ENCODE measurements at places on chromosomes 1 and 21.

- no peak for DNase-seq
Measured at GRCh38 chr1:192812420-192813209, 3.8 kb downstream of the RGS2 start.

- no peak for DNase-seq
Measured at GRCh38 chr1:201528631-201529252, 10.2 kb upstream of the NAV1 start.

GRCh38 chr1:234315091-234315541, 58.1 kb upstream of the COA6 start:
- peak; percentile 32 for DNase-seq

- no peak for DNase-seq
Measured at GRCh38 chr1:105793536-105794146, 1262.8 kb upstream of the PRMT6 start.

DNA sequence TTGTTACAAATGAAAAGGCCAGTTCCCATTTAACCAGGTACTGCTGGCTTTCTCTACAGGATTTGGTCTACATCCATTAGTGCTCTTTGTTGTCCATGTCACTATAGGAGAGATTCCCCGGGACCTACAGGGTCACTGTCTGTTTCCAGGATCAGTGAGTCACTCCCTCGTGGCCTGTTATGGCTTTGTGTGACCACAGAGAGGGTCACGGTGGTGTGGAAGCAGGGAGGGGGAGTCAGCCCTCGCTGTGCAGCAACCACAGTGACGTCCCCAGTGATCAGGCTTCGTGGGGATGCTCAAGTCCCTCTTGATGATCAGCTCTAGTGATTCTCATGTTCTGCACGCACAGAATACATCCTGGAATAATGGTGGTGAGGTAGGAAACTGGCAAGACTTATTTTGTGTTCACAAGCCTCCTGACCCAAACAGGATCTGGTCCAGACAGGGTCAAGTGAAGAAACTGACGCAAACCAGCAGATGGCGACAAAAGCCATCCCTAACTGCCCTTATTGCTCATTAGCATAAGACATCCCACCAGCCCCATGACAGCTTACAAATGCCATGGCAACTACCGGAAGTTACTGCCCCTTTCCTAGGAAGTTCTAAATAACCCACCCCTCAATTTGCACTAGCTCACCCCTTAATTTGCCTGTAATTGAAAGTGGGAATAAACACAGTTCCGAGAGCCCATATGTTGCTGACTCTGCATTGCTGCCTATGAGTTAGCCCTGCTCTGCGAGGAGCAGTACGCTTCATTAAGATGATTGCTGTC, 98.5 kb downstream of the DISC1 start:
- DNase-seq, result peak; percentile 29

DNA sequence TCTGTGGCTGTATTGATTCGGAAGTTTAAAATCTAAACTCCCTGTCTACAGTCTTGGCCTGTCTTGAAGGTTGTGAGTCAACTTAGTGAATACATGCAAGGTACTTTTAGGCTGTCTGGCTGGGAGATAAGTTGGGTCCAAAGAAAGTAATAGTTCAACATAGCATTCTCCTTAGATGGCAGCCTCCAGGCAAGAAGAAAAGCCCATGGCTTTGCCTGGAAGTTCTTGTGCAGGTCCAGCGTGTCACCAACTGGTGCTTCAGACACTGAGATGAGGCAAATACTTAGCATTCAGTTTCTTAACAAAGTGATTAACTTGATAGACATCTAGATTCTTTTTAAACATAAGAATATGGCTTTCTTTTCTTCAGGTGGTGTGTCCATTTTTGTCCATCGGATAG, 328.2 kb downstream of the DISC1 start:
- no peak for DNase-seq

GRCh38 chr21:17264182-17264581, 248.7 kb upstream of the CXADR start:
- DNase-seq, result no peak

- no peak for DNase-seq
Measured at GRCh38 chr1:12572522-12572921, 45.5 kb downstream of the DHRS3 start.

DNA sequence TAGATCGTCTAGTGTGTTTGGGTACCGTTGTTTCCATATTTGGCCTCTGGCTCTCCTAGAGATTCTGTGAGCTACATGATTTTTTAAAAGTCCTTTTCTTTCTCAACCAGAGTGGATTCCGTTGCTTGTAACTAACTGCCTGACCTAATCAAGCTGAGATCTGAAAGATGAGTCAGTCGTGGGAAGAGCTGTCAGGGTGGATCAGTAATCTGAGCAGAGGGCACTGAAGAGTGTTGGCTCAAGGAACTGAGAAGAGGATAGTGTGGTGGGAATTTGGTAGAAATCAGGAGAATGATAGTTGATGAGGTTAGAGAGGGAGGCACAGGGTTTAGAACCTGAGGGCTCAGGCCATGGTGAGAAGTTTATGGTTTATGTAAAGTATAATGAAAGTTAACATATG, 52.2 kb downstream of the TRAF5 start:
- DNase-seq, result peak; percentile 44

DNA sequence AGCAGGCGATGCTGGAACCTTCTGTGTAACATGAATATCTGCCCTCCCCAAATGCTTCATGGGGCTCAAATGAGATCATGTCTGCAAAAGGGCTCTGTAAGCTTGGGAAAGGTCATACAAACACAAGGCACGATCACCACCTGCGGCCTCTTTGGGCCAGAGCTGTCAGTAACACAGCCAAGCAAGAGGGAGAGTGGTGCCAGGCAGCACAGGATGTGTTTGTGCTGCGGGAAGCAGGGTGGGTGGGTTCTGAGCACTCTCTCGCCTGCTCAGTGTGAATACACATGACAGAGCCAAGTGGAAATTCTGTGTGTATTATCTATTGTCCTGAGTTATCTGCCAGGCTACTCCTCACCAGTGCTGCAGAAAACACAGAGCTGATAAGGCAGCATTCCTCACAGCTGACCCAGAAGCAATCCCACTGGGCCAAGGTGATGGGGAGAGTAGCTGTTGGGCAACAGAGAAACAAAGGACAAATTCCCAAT, 101.2 kb downstream of the LAMC2 start:
- DNase-seq, result no peak

DNA sequence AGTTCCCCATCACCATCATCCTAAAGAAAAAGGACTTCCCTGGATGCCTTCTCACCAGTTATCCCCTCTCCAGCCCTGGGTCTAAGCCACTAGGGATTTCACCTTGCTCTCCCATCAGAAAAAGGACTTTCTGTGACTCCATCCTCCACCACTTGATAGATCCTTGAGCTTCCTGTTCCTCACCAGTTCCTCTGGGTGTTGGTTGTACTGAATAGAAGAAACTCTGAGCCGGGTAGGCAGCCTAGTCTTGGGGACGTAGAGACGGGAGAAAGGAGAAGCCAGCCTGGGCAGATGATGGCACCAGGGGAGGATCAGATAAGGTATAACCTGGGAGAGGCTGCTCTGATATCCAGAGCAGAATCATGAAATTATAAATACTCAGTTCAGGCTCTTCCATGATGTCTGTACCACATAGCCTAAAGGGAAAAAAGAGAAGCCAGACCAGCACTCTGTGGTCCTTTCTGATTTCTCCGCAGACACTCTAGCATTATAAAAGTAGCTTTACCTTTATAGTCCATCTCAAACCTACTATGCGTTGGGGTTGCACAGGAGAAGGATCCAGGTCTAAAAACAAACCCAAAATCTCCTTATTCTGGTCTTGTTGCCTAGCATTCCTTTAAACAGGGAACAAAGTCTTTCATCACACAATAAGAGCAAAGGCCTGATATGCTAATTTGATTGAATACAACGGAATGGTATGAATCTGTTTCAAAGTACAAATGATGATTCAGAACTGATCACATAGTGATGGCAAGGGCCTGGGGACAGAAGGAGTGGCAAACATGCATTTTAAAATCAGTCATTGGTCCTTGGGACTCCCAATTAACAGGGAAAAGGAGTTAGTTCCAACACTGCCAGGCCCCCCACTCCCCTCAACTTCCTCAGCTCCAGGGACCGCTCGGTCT, 1.2 kb upstream of the CD34 start:
- no peak for DNase-seq

- DNase-seq, result no peak
Measured at GRCh38 chr1:188551176-188551575, 1722.4 kb downstream of the PLA2G4A start.

DNA sequence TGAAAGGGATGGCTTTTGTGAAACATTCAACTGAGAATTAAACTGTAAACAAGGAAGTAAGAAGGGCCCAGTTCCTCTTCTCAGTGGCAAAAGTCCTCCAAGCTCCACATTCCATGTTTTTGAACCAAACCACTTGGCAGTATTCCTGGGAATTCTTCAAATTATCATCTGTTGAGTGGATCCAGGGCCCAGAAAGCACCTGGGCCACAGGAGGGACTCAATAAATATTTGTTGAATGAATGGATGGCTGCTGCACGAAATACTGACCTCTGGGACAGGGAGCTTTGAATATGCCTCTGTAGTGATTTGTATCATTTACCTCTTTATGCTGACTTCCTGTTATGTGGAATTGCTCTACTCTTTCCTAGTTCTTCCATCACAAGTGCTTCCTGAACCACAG, 4.7 kb downstream of the SLC35F3 start:
- DNase-seq, result no peak

GRCh38 chr1:36083219-36083618, 675 bp upstream of the TEKT2 start:
- DNase-seq, result no peak

DNA sequence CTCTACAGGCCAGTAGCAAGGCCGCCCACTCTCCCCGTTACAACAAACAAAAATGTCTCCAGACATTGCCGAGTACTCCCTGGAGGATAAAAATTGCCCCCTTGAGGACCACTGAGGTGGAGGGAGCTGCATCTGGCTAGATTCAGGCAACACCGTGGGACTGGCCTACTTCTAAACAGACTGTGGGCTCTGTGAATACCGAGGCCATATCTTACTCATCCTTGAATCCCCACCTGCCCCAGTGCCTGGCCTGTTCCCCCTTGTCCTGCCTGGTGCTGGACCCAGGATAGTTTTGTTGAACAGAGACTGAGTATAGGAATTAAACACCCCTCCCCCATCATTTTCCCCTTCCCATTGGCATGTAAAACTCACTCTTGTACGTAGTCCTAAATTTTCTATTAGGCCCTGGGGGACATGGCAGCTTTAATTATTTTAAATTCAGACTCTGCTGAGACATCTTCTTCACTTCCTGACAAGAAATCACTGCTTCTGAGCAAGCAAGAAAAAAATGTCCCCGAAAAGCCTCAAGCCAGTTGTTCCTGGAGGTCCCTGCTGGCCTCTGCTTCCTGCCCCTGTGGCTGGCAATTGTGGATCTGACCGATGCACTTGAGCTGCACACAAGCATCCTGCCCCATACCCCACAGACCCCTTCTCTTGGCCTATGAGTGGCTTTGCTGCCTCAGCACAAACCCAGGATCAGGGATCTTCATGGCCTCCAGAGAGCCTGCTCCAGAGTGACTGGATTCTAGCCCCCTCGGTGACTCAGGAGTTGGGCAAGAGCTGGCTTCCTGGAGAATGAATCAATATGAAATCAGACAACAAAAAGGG, 111.0 kb downstream of the ACTL8 start:
- peak; percentile 91 for DNase-seq
